ENCODE measurements at places on chromosomes 5 and 9.

DNA sequence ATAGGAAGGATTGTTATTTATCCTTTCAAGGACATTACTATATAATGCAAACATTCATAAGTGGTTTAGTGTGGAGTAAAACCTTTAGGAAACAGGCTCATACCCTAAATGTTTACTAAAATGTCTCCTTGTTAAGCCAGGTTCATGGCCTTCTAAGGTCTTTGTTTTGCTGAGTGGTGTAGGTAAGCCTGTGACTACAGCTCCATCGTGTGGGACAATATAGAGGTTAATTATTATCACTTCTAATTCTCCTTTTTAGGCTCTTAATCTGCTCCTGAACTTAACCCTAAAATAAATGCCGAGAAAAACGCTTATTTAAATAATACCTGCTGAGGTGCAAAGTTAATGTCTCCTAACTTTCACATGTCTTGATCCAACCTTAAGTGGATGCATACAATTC, 43.8 kb downstream of the SPINK5 start:
- DNase-seq = peak; percentile 11

DNA sequence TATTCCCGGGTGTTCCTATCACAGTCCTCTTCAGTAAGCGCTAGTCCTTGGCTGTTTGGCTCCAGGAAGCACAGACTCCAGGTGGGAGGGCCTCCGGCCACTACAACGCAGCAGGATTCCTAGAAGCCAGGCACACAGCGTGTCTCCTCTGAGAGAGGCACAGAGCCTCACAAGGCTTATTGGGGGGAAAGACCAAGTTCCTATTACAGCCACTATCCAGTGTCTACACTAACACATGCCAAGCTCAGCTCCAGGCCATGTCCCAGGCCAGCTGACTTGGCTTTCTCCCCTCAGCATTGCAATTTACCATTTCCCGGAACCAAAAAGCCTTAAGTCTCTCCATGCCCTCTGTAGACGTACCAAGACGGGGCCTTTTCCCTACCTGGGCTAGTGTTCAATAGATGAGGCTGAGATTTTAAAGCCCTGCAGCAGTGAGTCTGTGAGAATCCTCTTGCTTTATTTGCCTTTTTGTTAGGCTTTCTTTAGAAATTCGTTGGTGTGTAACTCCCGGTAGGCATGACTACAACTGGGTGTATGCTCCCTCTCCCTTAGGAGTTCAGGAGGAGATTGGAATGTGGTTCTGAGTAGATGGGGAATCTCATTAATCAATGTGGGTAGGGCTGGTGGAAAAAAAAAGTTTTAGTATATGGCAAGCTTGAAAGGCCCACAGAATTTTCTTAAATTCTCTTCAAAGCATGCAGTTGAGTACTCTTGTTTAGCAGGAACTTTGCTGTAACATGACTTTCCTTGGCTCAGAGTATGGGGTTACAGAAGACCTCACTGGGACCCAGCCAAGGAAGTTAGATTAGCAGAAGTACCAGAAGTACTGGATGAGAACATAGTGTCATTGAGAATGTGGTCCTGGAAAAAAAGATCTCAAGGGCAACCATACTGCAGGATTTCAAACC, 84.3 kb upstream of the SLC1A3 start:
- no peak for DNase-seq

GRCh38 chr5:150484964-150485692, 22.8 kb upstream of the NDST1 start:
- no peak for DNase-seq

- no peak for DNase-seq
These were observed 118.0 kb downstream of the EGFLAM start for GRCh38 chr5:38376404-38376803.

DNA sequence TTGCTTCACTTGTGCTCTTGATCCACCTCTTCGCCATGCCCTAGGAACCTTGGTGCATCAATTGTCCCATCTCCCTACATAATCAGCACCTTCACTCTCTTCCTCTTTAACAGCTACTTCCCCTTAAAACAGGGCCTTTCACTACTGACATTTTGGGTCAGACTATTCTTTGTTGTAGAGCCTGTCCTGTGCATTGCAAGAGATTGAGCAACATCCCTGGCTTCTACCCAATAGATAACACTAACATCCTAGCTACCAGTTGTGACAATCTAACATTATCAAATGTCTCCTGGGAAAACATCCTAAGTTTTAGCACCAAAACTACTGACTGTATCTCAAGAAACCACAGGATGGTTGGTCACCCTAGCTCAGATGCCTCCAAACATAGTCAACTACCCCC, 854.3 kb upstream of the DMAC1 start:
- no peak for DNase-seq

DNA sequence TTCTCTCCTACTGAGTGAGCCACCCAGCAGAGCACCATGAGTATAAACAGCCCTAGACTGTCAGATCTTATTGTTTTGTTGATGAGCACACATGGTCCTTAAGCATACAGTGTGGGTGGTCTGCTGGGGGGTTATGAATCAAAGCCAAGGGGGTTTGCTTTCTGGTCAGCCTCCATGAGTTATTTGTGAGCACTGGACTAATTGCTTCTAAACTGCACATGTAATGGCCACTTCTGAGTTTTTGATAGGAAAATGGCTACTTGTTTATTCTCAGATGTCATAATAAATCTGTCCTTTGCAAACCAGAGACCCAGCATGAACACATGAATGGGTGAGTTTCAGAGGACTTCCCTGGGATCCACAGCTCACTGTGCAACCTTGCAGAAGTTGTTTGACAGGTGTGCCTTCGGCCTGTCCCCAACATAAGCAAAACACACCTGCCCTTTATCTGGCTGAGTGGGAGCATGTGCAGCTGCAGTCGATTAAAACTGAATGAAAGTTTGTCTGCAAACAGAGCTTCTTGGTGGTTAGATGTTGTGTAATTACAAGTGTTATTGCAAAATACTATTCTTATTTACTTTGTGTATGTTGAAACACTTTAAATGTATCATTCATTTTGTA, 35.9 kb downstream of the MAMDC2 start:
- no peak for DNase-seq

- no peak for DNase-seq
These were observed 50.9 kb downstream of the SUSD1 start for GRCh38 chr9:112124156-112124555.

DNA sequence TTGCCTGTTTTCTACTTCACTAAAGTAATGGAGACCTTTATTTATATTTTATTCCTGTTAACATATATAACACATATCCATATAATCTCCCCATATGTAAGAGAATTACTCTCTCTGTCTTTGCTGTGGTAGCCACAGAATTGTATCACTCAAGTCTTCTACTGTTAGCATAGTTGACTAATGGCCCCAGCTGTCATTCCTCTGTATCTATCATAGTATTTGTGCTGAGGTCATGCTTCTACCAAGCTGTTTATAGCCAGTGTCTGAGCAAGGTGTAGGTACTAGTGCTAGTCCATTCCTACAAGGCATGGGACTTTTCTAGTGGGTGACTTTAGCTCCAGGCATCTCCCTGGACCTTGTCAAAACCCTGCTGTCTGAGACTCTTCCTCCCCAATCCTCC, 244.1 kb downstream of the KIAA0825 start:
- DNase-seq = no peak

DNA sequence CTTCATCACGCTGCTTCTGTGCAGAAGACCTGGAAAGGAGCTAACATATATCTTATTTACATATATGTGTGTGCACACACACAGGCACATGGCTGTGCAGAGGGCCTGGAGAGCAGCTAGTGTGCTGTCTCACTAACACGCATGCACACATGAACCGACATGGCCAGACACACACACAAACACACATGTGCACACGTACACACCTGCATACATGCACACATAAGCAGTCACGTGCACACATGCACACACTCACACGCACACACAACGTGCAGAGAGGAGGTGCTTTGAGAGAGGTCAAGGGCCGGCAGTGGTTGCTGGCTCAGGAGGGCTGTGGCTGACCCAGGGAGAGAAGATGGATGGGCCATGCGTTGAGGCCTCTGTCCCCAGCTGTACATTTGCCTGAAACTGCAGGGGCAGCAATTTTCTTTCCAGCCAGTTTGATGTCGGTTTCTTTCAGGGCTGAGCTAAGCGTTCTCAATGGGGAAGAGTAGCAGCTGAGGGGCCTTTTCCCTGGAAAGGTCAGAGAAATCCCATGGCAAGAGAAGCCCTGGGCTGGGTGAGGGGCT, 66.7 kb downstream of the OLFM1 start:
- no peak for DNase-seq

DNA sequence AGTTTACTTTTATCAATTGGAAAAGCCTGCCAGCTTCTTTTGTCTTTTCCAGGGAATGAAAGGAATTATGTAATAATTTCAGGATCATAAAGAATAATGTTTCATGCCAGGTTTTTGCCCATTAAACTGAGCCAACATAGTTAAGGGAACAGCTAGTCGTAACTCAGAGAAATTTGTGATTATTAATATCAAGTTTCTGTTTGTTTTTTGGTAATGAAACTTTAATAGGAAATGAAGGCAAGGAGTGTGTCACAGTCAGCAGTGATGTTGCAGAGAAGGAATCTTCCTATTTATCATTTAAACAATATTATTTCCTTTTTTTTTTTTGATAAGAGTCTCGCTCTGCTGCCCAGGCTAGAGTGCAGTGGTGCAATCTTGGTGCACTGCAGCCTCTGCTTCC, 10.7 kb downstream of the NFIL3 start:
- DNase-seq = no peak

- DNase-seq = no peak
These were observed 51.1 kb downstream of the FNIP1 start for GRCh38 chr5:131745703-131746102.

- DNase-seq = no peak
These were observed 338.9 kb downstream of the CDH12 start for GRCh38 chr5:22514231-22514630.

DNA sequence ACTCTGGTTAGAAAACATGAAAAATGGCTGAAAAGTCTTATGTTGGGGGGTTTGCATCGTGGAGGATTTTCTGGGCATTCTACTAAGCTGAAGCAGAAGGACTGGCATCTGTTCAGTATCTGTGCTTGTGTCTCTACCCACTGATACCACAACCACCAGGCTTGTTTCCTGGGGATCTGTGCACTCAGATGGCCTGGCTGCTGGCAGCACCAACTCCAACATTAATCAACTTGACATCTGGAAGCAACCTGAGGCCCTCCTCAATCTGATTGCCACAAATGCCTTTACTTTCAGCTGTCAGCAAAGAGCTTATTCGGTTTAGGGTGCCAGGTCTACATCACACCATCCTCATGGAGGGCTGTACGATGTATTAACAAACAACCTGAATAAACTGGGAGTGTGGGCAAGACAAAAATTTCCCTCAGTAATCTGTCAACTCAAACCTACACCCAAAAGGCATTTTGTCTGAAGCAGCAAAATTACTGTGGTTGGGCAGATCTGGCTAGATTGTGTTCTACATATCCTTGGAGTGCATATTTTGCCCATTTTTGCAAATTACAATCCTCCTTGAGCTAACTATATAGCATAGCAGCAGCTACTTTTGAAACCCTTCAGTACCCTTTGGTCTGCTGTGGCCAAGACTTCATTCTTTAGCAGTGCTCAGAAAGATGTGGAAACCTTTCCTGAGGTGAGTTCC, 74.6 kb downstream of the FOXD1 start:
- no peak for DNase-seq

DNA sequence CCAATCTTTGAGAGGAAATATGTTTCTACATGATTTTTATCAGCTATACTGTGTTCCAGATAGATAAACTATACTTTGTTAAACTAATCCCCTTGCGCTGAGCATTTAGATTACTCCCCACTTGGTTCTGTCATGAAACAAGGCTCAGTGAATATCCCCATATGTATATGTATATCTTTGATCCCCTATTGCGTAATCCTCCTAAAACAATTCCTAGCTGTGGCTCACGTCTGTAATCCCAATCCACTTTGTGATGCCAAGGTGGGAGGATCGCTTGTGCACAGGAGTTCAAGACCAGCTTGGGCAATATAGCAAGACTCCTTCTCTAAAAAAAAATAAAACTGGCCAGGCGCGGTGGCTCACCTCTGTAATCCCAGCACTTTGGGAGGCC, 2.7 kb downstream of the PHYHD1 start:
- DNase-seq = no peak

GRCh38 chr5:6632324-6632887, 438 bp downstream of the NSUN2 start:
- DNase-seq = no peak

- no peak for DNase-seq
These were observed 9.6 kb downstream of the PALM2AKAP2 start for GRCh38 chr9:109789556-109789955.

DNA sequence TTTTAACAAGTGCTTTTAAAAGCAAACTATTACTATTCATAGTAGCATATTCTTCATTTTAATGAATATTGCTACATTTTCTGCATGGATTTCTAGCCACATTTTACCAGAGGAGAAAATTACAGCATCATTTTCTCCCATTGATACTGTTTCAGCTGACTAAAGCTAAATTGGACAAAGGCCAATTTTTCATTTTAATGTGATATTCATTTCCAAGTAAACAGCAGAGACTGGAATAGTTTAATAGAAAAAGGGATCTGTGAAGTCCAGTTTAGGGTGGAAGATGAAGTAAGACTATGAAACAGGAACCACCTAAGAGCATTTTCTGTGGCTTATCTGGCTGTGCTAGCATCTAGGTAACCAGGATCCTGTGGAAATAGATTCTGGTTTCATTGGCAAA, 128.1 kb downstream of the GIN1 start:
- DNase-seq = no peak

DNA sequence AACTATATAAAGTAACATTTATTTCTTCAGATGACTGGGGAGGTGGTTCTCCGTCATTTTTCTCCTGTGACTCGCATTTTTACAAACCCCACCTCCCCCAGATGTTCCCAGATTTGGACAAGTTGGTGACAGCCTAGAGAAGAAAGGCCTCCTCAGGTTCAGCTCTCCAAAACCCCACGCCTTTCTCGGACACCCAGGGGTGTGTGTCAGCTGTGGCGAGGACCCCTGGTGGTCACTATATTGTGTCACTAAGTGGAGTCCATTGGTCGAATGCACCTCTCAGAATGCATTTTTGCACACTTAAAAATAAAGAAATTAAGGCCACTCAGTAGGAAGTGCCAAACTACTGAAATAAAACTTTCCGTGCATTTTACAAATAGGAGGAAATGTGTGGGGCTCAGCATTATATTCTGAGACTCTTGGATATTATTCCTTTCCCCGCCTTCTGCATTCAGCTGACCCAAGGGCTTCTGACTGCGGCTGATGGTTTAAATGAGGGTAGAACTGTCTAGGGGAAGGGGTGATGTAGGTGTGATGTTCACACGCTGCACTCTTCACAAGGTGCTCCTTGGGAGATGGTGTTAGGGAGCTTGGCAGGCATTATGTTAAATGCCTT, 47.6 kb downstream of the ACO1 start:
- peak; percentile 58 for DNase-seq

GRCh38 chr5:58505502-58505901, 14.3 kb downstream of the GAPT start:
- no peak for DNase-seq

GRCh38 chr5:54084696-54085095, 225.7 kb downstream of the ARL15 start:
- DNase-seq = no peak

- DNase-seq = no peak
These were observed 6.6 kb upstream of the ARSI start for GRCh38 chr5:150309101-150309885.

GRCh38 chr5:57695179-57695578, 212.6 kb upstream of the ACTBL2 start:
- peak; percentile 32 for DNase-seq

- DNase-seq = no peak
These were observed 241.4 kb downstream of the FSTL4 start for GRCh38 chr5:133370904-133371303.

- DNase-seq = no peak
These were observed 54.7 kb upstream of the SNX2 start for GRCh38 chr5:122719991-122720746.
